ENCODE measurements at places on chromosomes 3 and 15.

GRCh38 chr3:6935970-6936369 is 75.1 kb downstream of the GRM7 start:
- no peak for DNase-seq

DNA sequence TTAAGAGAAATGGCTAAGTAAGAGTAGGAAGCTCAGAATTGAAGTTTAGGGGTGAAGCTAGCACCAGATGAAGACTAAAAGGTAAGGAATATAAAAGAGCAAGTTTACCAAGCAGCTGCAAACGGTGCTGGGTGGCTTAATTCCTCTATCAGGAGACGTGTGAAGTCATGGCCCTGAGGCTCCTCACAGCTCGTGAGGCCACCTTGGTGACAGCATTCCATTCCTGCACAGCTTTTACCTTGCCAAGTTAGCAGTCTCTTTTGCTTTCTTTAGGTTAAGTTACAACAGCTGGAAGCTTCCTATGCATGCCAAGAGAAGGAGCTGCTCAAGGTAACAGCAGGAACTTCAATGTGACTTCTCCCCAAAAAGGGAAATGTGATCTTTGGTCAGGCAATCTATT is 6.4 kb downstream of the TMCO5A start:
- DNase-seq, result no peak

DNA sequence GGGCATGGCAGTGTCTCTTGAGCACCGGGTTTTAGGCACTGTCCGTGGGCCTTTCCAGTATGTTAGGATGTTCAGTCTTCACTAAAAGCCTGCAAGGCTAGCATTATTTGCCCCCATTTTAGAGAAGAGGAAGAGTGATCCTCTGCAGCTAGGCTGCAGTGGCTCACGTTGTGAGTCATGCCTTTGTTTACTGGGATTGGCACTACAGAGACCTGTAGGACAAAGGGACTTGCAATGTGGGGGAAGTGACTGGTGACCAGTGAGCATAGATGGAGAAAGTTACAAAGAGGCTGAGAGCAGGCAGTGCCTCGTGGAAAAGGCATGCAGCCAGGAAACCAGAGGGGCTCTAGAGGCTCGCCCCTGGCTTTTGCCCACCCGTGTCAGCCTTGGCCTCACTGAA is 26.8 kb upstream of the CPNE9 start:
- DNase-seq, result no peak

GRCh38 chr3:144102421-144102820 is 130.8 kb downstream of the DIPK2A start:
- no peak for DNase-seq

- no peak for DNase-seq
Measured at GRCh38 chr3:196232154-196232881, 16.0 kb downstream of the SLC51A start.

GRCh38 chr3:134232951-134233350 is 17.7 kb downstream of the RYK start:
- no peak for DNase-seq

DNA sequence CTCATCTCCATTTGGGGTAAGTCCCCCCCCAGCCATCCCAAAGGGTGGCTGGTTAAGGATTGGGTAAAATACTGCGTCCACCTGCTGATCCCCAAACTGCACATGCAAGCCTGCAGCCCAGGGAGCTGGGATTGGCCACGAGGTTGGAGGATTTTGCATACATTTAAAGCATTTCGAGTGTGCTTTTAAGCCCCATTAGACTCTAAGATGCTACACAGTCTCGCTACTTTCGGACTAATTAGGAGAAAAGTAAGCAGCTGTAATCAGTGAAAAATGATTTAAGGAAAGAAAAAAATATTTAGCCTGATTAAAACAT is 23.9 kb downstream of the SLC6A6 start:
- DNase-seq, result no peak

- no peak for DNase-seq
Measured at GRCh38 chr3:38047896-38048295, 8.9 kb downstream of the DLEC1 start.

GRCh38 chr3:194326968-194327217 is 24.2 kb downstream of the CPN2 start:
- DNase-seq, result no peak

DNA sequence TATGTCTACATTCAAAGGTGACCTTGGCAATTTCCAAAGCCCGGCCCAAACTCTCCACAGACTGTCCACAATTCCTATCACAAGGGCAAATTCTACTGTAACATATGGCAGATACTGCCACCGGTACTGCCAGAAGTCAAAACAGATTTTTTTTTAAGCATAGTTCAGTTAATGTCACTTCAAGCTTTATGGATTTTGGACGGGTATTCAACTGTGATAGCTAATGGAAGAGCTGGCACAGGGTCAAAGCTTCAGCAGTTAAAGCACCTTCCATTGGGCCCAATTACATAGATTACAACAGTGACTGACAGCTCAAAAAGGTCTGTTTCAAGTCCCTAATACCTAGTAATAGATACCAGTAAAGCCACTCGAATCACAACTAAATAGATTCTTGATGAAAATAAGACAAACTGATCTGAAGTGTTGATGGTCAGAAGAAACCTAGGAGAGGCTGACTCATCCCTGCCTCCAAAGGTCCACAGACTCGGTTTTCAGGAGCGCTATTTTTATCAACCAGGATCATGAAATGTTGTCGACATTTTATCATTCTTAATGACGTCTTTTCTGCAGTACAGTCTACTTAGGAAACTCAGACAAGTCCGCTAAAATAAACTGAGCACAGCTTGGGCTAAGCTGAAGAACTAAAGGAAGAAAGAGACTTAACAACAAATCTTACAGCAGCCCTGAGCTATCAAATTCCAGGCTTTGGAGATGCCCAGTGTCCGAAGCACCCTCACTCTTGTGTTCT is 38.7 kb downstream of the ANXA2 start:
- no peak for DNase-seq

GRCh38 chr3:45865563-45865962 is 20.8 kb upstream of the CCR9 start:
- DNase-seq, result no peak

DNA sequence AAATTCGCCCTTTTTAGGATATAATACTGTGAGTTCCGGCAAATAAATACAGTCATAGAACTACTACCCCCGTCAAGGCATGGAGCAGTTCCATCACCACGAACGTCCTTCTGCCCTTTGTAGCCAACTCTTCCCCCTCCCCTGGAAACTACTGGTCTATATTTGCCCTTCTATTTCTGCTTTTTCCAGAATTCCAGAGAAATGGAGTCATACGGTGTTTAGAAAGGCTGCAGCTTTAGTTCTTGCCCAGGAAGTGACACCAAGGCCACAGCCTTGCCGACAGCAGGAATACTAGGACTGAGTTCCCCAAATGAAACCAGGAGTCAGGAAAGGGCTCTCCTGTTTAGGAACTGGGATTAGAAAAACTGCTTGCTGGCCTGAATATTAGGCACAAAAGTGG is 291.2 kb downstream of the FAM43A start:
- no peak for DNase-seq

GRCh38 chr15:28023933-28024888 is 74.9 kb downstream of the OCA2 start:
- no peak for DNase-seq

DNA sequence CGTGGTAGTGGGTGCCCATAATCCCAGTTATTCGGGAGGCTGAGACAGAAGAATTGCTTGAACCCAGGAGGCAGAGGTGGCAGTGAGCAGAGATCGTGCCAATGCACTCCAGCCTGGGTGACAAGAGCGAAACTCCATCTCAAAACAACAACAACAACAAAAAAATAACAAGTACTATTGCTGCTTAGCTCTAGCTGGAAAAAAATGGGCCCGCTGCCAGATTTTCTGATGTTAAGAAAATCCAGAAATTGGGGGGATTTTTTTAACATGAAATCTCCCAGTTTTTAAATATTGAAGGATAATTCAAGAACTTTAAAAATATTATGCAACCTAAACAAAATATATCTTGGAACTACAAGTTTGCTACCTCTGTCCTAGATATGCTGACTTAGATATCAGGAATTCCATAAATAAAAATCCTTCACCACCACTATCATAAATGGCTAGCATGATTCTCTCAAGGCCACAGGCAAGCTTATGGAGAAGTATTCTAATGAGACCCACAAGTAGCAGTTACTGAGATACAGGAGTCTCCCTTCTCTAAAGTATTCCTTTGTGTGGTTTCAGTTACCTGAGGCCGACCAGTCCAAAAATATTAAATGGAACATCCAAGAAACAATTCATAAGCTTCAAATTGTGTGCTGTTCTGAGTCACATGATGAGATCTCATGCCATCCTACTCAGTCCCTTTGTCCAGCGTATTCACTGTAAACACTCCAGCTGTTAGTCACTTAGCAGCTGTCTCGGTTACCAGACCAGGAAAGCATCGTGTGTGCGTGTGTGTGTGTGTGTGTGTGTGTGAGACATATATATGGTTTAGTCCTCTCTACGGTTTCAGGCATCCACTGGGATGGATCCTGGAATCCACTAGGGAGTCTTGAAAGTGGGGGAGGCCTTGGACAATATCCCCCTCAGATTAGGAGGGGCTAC is 277.2 kb downstream of the TBL1XR1 start:
- DNase-seq, result no peak

GRCh38 chr3:49456466-49456865 is 13.6 kb upstream of the DAG1 start:
- DNase-seq, result no peak

- DNase-seq, result no peak
Measured at GRCh38 chr3:170132335-170132734, 49.2 kb downstream of the PHC3 start.

- no peak for DNase-seq
Measured at GRCh38 chr3:66565301-66565700, 64.5 kb upstream of the LRIG1 start.

GRCh38 chr3:127013758-127014535 is 31.0 kb downstream of the PLXNA1 start:
- DNase-seq, result no peak

DNA sequence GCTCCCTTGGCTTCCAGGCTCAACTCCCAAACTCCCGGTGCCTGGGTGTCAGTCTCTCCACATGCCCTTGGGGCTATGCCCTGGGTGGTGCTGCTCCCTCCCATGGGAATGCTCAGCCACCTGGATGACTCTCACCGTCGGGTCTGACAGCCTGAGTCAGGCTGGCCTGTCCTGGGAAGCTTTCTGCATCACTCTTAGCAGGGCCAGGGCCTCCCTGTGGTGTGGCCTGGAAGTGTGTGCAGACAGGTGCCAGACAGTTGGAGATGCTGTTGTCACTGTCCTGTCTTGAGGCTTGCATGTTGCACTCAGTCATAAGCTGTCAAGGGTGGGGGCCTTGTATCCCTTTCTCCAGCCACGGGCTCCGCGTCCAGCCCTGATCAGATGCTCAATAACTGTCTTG is 71.7 kb downstream of the GABRG3 start:
- no peak for DNase-seq

DNA sequence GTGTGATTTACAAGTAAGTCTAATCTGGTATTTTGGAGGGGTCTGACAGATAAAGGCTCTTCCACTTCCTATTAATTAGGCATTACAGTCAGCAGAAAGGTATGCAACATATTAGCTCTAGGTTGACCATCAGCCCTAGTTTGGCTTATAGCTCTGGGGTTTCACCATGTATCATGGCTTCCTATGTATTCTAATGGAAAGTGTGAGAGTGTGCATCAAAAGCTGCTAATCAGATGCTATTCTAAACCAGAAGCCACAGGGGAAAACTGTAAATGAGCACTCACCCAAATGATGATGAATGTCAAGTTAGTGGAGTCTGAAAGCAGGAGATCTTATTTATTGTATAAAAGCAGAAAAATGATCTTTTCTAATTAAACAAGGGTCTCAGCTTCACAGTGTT is 149.2 kb upstream of the MITF start:
- no peak for DNase-seq

DNA sequence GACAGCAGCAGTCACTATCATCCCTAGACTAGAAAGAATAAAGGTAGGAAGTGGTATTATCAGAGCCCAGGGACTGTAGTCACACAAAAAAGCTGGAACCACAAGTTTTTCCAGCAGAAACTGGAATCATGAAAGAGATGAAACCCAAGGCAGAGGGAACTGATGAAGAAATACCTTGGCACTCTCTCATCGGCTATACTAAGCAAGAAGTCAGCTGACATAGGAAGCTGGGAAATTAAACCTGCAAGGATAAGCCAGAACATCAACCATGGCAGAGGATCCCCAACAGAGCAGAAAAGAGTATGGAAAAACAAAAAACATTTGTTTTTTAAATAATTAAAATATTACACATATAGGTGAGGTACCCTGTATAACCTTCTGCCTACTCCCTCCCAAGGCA is 86.5 kb downstream of the AQR start:
- DNase-seq, result no peak

DNA sequence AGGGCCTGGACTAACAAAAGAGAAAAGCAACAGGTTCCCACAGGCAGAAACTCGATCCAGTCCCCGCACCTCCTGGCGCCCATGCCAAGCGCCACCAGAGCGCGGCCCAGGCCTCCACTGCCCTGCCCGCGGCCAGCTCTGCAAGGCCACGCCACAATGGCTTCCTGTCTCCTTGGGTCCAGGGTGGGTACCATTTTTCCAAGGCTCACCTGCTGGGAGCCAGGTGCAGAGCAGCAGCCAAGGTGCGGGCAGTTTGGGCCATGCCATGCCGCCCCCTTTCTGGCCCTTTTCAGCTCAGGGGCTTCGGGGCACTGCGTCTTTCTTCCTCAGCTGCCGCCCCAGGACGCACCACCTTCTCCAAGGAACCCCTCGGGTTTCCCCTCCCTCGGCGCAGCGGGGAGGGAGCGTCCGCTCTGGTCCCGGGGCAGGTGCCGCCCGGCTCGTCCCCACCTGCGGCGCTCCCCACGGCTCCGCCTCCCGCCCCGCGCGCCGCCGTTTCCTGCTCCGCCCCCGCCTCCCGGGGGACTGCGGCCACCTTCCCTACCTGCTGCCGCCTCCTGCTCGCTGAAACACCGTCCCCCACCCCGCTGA is at the start of gene ILDR1:
Gene ILDR1, minus strand, starts transcription at position 437 of the 591 bp plus-strand sequence. Its CDS starts 170 bp downstream, at position 267.
- DNase-seq, result peak; percentile 71

GRCh38 chr3:58422756-58423325 is 10.8 kb downstream of the PDHB start:
- no peak for DNase-seq

DNA sequence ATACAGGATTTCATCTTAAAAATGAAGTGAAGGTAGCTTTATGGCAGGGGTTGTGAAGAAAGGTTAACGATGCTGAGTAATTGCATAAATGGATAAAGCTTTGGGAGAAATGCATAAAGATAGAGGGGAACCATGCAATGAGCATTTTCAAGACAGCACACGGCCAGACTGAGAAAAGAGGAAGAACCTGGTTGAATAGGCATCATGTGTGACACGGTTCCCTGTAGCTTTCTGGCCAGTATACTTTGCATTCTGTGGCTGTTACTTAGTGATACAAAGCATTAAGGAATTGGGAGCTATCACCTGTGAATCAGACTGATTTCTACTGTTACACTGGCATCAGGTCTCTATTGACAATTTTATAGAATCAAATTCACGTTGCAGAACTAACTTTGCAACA is 33.3 kb downstream of the NR2C2 start:
- DNase-seq, result no peak
